ENCODE measurements at places on chromosomes 1 and 21.

DNA sequence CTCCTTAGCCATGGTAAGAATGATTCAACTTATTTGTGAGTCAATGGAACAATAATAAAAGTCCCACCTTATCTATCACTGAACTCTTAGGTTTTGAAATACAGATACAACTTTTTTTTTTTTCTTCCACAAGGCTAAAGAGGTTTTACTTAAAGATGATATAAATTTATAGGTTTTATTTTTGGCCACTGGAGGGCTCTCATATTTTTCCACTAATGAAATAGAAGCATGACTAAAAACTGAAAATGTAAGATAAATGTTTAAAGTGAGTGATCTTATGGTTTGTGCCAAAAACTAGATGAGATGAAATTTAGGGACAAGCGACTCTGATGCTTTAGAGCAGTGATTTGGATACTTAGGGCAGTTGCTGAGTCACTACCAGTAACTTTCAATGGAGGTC is 499.0 kb downstream of the NUF2 start:
- no peak for DNase-seq

DNA sequence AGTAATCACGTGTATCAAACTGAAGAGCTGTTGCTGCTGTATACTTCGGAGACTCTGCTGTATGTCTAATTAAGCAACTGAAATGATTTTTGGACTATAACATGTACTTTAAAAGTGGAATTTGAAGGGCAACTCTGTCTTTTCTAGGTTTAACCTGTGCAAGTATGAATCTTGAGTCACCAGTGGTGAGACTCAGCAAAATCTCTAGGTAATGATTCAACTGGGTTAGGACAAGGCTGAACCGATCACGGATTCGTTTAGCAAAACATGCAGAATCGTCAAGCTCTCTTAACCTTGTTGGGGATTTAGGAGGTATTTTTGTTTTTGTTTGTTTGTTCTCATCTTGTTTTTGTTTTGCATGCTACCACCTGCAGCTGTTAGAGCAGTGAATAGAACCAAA is 149.6 kb downstream of the CYYR1 start:
- DNase-seq: no peak

GRCh38 chr21:44618909-44619308 is 7.0 kb downstream of the KRTAP10-8 start:
- no peak for DNase-seq

DNA sequence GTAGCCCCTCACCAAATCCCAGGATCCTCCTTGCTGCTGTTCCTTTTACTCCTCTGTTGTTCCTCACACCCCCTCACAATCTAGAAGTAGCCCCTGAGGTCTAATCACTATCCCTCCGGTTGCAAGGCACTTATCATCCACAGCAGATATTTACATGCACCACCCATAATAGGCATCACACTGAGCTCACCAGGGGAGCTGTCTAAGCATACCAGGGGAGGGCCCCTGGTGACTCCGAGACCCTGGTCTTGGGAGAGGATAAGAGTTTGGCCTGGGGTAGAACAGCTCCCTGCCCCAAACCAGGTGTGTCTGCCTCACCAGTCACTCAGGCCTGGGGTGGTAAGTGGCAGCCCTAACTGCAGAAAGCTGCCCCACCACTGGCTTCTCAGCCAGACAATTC is 37.3 kb upstream of the ZC3H12A start:
- no peak for DNase-seq

DNA sequence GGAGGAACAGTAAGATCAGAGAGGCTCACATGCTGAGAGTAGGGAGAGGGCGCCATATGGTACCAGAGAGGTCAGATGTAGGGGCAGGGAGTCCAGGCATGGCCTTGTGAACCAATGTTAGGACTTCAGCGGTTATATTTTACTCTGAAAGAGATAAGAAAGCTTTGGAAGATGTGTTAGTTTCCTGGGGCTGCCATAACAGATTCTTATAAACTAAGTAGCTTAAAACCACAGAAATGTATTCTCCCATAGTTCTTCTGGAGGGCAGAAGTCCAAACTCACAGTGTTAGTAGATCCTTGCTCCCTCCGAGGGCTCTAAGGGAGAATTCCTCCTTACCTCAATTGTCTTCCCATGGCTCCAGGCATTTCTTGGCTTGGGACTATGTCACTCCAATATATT is 502.5 kb upstream of the ADGRL2 start:
- no peak for DNase-seq

- no peak for DNase-seq
These were observed 37.1 kb upstream of the TRIM67 start for GRCh38 chr1:231124746-231125145.

DNA sequence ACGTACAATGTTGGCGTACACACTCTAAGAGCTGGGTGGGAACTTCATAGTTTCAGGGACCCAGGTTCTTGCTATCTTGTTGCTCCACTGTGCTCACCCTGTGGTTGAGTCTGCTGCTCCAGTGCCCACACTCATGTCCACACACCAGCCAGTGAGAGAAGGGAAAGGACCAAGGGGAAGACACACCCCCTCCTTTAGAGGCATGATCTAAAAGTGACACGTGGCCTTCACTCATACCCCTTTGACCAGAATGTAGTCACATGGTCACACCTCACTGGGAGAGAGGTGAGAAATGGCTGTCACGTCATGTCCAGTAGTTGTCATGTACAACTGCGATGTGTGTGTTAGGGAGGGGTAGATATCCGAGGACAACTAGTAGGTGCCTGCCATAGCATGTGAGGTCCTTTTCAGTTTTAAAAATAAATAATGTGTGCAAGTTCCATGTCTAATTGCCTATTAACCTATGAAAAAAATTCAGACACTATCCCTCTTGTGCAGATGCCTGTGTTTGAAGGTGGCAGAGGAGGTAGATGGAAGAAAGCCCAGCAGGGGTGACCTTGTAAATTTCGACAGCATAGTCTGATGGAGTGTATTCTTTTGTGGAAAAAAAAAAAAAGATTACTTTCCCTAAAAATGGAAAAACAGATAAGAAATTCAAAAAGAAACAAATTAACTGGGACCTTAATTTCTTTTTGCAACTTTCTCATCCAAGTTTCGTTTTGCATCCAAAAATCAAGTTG is 149.6 kb downstream of the C1orf21 start:
- no peak for DNase-seq

GRCh38 chr1:232017759-232018158 is 391.2 kb downstream of the DISC1 start:
- DNase-seq: no peak

- no peak for DNase-seq
These were observed 66.5 kb upstream of the ERRFI1 start for GRCh38 chr1:8092657-8093056.

Measured in NCI-H1417 treated with DMSO at 0.1 percent for 48 hours (cell line).